ENCODE measurements at places on chromosomes 4 and X. TPM values are rescaled to one million over a fixed set of nuclear protein-coding genes. Genes with fewer than 3 reads are reported as not detected.

Gene CTAG1A
- not detected for total RNA-seq

GRCh38 chr4:53432528-53433424 is 55.3 kb downstream of the FIP1L1 start:
- H3K4me3 ChIP-seq, result no peak overlapping the region
- no peak for DNase-seq
- no peak overlapping the region for H3K27ac ChIP-seq
- no peaks in the 10 kb centered on the region for H3K4me1 ChIP-seq
- H3K36me3 ChIP-seq, result peaks cover 24% of the 10 kb centered on the region
- H3K27me3 ChIP-seq, result no peaks in the 10 kb centered on the region

GRCh38 chr4:169921237-169921636 is 105.0 kb downstream of the MFAP3L start:
- no peaks in the 10 kb centered on the region for H3K36me3 ChIP-seq
- DNase-seq, result no peak
- no peak overlapping the region for H3K27ac ChIP-seq
- peaks cover 6% of the 10 kb centered on the region for H3K4me1 ChIP-seq
- H3K27me3 ChIP-seq, result no peaks in the 10 kb centered on the region
- H3K4me3 ChIP-seq, result no peak overlapping the region

- H3K36me3 ChIP-seq, result peaks cover 2% of the 10 kb centered on the region
- H3K27me3 ChIP-seq, result no peaks in the 10 kb centered on the region
- no peak for DNase-seq
- no peak overlapping the region for H3K4me3 ChIP-seq
- H3K27ac ChIP-seq, result no peak overlapping the region
- H3K4me1 ChIP-seq, result peaks cover 1% of the 10 kb centered on the region
These were observed 2725.5 kb downstream of the ARAP2 start for GRCh38 chr4:33518856-33519255.

DNA sequence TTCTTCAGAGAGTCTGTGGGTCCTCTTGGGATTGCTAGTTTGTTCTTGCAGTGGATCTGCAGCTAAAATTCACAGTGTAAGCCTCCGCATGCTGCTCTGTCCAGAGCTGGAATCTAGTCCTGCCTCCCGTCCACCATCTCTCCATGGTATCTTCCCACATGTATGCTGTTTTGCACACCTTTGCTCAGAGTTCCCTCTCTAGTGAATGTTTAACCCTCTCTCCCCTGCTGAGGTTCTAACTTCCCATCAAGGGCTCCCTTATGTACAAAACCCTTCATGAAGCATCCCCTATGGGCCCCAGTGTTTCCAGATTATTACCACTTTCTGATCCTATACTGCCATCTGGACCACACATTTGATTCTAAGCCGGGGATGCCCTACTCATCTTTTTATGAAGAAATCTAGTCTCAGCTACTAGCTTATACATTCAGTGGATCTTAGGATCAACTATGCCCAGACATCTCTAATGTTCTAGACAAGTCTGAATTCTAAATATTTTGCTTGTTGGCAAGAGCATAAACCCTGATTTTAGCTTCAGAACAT is 157.3 kb downstream of the CPEB2 start:
- DNase-seq, result no peak
- H3K4me1 ChIP-seq, result peaks cover 25% of the 10 kb centered on the region
- H3K4me3 ChIP-seq, result no peak overlapping the region
- H3K27me3 ChIP-seq, result no peaks in the 10 kb centered on the region
- H3K36me3 ChIP-seq, result no peaks in the 10 kb centered on the region
- H3K27ac ChIP-seq, result peak overlapping the region; percentile 22

Gene SCRG1
- total RNA-seq, result not detected

- DNase-seq, result no peak
- H3K27ac ChIP-seq, result no peak overlapping the region
- no peaks in the 10 kb centered on the region for H3K36me3 ChIP-seq
These were observed 191.7 kb downstream of the PRDM5 start for GRCh38 chr4:120730777-120731320.

DNA sequence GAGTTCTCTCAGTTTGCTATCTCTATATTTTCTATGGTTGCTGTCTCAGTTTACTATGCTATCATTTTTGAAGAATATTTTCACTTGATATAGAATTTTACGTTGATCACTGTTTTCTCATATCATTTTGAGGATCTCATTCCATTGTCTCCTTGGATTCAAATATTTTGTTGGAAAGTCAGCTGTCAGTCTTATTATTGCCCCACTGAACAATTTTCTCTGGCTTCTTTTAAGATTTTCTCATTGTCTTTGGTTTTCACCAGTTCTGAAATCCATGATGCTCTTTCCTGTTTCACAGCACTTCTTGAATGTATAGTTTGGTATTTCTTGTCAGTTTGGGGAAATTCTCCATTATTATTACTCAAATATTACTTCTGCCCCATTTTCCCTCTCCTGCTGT is 81.1 kb downstream of the ENPP6 start:
- no peaks in the 10 kb centered on the region for H3K36me3 ChIP-seq
- H3K4me3 ChIP-seq, result no peak overlapping the region
- no peaks in the 10 kb centered on the region for H3K27me3 ChIP-seq
- no peak overlapping the region for H3K27ac ChIP-seq
- no peaks in the 10 kb centered on the region for H3K4me1 ChIP-seq

DNA sequence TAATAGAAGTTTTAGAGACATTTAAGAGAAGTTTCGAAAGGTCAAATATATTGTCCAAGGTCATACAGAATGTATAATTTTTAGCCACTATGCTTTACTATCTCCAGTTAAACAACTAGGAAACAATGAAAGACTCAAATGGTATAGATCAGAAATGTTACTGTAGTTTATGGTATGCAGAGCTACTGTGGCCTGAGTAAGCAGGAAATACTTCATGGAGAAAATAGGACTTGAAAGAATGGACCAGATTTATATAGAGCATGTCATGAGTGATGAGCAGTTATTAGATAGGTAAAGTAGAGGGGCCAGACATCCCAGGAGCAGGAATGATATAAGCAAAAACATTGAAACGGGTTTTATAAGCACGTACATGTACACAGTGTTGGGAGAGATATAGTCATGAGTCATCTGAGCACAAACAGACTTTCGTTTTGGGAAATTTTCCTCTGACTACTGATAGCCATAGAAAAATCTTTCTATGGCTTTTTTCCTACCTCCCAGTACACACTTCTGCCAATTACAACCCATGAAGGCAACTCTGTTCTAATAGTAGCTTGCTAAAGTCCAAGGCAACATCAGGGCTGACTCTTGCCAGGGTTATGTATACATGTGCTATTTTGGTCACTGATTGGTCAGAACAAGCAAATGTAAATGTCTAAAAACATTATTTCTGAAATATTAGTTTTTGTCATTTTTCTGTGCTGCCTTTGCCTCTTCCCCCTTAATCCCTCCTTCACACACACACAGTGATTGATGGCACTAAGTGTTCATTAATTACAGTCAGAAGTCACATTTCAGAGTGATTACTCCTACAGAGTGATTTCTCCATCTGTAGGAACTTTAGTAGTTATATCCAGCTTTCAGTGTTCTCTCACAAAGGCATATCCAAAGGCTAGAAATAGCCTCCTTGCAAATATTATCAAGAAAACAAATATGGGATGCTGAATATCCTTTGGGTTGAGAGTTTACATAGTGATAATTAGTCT is 198.7 kb downstream of the ENOX2 start:
- no peak overlapping the region for H3K4me3 ChIP-seq
- no peak for DNase-seq
- H3K36me3 ChIP-seq, result no peaks in the 10 kb centered on the region
- H3K27me3 ChIP-seq, result no peaks in the 10 kb centered on the region

Gene HDAC8
- 37.6 TPM for total RNA-seq

- H3K4me3 ChIP-seq, result no peak overlapping the region
- peaks cover 25% of the 10 kb centered on the region for H3K36me3 ChIP-seq
- DNase-seq, result no peak
- no peaks in the 10 kb centered on the region for H3K27me3 ChIP-seq
These were observed 172.0 kb downstream of the AASDH start for GRCh38 chr4:56215141-56215783.

- peak overlapping the region; percentile 57 for H3K27ac ChIP-seq
- H3K4me1 ChIP-seq, result no peaks in the 10 kb centered on the region
- H3K4me3 ChIP-seq, result no peak overlapping the region
- H3K36me3 ChIP-seq, result peaks cover 35% of the 10 kb centered on the region
These were observed 29.6 kb downstream of the SMARCA1 start for GRCh38 chrX:129493643-129494042.

GRCh38 chr4:37978248-37978924 is 18.2 kb downstream of the PTTG2 start:
- H3K27me3 ChIP-seq, result no peaks in the 10 kb centered on the region
- H3K4me1 ChIP-seq, result peaks cover 29% of the 10 kb centered on the region
- peak overlapping the region; percentile 80 for H3K4me3 ChIP-seq
- H3K27ac ChIP-seq, result peak overlapping the region; percentile 85

Gene TRMT44
- total RNA-seq, result 31.0 TPM

GRCh38 chrX:118756101-118756500 is 28.7 kb downstream of the IL13RA1 start:
- no peaks in the 10 kb centered on the region for H3K4me1 ChIP-seq
- H3K27me3 ChIP-seq, result no peaks in the 10 kb centered on the region
- DNase-seq, result no peak
- no peak overlapping the region for H3K4me3 ChIP-seq

DNA sequence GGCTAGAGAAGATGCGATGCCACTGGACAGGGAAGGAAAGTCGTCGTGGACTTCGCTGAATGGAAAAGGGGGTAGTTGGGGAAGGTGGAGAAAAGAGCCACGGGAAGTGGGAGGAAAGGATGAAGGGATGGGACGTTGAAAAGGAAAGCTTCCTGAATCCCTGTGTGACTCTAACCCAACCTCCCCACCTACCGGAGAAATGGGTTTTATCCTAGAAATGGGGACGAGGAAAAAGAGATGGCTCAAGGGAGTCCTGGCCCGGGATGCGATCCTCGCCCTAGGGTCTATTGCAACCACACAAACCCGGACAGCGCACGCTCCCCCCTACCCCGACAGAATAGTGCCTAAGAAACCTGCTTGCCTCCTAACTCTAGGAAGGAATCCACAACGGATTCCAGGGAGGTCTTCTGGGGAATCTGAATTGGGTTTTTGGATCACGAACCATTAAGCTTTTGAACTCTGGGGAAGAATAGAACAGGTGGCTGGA is 738 bp upstream of the TSPAN5 start:
- H3K4me3 ChIP-seq, result peak overlapping the region; percentile 80
- no peaks in the 10 kb centered on the region for H3K36me3 ChIP-seq
- H3K27ac ChIP-seq, result no peak overlapping the region
- peaks cover 63% of the 10 kb centered on the region for H3K27me3 ChIP-seq
- H3K4me1 ChIP-seq, result peaks cover 39% of the 10 kb centered on the region

DNA sequence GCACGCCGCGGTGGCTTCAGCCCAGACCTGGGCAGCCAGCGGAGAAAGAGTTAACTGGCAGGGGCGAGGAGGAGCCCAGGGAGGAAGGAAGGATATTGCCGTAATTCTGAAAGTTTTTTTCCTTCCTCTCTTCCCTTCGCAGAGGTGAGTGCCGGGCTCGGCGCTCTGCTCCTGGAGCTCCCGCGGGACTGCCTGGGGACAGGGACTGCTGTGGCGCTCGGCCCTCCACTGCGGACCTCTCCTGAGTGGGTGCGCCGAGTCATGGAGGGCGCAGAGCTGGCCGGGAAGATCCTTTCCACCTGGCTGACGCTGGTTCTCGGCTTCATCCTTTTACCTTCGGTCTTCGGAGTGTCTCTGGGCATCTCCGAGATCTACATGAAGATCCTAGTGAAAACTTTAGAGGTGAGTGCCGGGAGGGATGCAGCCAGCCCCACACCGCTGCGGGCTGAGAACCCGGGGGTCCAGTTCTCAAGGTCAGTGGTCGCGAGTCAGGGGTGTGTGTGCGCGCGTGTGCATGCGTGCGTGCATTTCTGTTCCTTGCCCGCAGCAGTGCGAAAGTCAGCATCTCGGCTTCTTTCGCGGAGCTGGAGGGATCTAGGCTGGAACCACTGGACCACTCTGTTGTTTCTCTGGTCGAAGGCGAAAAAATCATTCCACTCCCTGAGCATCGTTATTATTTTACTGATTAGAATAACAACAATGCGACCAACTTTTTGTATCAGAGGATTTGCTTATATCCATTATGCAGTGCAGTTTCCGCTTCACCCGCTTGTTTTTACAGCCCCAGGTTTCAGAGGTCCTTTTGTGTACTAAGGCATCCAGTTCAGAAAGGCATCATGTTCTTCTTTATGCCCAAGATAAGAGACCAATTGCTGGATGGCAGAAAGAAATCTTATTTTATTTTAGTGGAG is 709 bp downstream of the GPAT3 start:
- DNase-seq, result no peak
- no peaks in the 10 kb centered on the region for H3K36me3 ChIP-seq
- peaks cover 6% of the 10 kb centered on the region for H3K4me1 ChIP-seq
- no peak overlapping the region for H3K27ac ChIP-seq

- H3K4me1 ChIP-seq, result no peaks in the 10 kb centered on the region
- H3K4me3 ChIP-seq, result no peak overlapping the region
- no peak overlapping the region for H3K27ac ChIP-seq
- no peaks in the 10 kb centered on the region for H3K27me3 ChIP-seq
These were observed 901.6 kb upstream of the NDST4 start for GRCh38 chr4:116015062-116015461.

DNA sequence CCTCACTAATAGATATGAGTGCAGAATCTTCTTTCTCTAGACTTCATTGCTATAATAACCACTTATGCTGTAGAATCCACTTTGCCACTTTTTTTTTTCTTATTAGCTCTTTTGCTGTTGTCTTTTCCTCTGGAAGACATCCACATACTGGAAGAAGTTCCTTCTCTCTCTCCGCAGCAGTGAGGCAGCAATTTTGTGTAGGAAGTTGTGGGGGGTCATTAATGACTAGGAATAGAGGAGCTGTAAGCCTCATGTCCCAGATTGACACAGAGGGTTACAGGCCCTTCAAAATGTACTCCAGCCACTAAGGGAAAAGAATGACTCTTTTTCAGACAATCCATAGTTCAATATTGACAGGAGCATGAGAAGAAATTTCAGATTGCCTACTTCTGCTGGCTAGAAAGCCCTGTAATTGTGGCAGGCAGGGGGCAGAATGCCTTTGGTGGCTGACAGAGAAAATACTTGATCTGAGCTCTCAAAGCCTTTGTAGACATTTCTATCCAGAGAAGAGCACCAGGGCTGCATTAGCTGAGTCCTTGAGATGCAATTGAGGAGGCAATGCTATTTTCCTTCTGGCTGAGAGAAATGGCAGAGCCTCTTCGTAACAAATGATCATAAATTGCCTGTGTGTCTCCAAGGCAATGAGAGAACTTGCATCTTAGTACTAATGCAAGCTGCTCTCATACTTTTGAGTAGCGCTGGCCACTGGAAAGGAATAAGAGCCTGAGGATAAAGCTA is 856.2 kb downstream of the STIM2 start:
- no peak for DNase-seq
- H3K27ac ChIP-seq, result no peak overlapping the region
- H3K4me1 ChIP-seq, result no peaks in the 10 kb centered on the region
- H3K27me3 ChIP-seq, result peaks cover 4% of the 10 kb centered on the region
- no peak overlapping the region for H3K4me3 ChIP-seq

Gene TLL1
- 0.16 TPM for total RNA-seq

DNA sequence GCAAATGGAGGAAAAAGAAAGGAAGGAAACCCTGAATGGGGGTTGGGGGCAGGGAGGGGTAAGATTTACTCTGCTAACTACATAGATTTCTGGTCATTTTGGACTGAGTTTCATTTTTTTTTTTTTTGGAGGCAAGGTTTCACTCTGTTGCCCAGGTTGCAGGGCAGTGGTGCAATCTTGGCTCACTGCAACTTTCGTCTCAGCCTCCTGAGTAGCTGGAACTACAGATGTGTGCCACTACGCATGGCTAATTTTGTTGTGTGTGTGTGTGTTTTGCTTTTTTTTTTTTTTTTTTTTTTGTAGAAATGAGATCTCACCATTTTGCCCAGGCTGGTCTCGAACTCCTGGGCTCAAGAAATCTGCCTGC is 223.5 kb downstream of the APBB2 start:
- no peak for DNase-seq
- H3K27me3 ChIP-seq, result no peaks in the 10 kb centered on the region
- no peak overlapping the region for H3K4me3 ChIP-seq
- no peaks in the 10 kb centered on the region for H3K36me3 ChIP-seq
- H3K4me1 ChIP-seq, result peaks cover 19% of the 10 kb centered on the region

Gene DGAT2L6
- total RNA-seq, result not detected

Data from progenitor cell of endocrine pancreas (in vitro differentiated cells).